ENCODE measurements at places on chromosomes 2 and 18. TPM values are rescaled to one million over a fixed set of nuclear protein-coding genes. Genes with fewer than 3 reads are reported as not detected.

DNA sequence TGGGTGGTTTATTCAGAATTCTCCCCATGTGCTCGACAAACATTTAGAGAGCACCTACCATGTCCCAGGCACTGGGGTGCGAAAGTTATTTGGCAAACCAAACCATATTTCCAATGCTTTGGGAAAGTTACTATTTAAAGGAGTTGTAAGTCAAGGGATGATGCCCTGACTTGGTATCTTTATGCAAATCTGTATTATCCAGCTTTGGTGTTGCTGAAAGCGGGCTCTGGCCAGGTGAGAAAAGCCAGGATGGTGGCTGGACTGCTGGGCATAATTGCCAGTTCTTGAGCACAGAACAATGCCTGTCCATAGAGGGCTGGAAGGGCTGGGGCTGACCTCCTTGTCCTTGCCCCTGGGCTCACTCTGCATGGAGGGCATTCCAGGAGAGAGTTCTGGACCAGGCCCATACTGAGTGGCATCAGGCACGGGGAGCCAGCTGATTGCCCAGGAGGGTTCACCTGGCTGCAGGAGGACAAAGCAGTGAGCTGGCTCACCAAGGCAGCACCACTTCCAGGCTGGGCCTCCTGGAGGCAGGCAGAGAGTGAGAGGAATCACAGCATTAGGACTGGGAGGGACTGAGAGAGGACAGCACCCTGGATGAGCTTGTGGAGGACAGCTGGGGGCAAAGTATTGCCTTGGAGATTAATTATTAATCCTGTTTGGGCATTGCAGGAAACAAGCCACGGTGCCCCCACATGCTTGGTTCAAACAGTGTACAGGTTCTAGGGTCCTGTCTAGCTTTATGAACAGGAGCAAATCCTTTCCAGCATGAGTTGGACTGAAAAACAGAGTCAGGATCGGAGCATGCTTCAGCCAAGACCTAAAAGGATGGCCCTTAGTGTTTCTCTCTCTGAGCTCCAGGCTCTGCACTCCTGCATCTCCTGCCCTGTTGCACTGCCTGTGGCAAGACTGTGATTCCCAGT is 7.1 kb downstream of the KHK start:
- no peak overlapping the region for H3K27ac ChIP-seq
- H3K36me3 ChIP-seq: no peaks in the 10 kb centered on the region
- no peaks in the 10 kb centered on the region for H3K27me3 ChIP-seq
- H3K4me1 ChIP-seq: peaks cover 9% of the 10 kb centered on the region
- no peak for DNase-seq

DNA sequence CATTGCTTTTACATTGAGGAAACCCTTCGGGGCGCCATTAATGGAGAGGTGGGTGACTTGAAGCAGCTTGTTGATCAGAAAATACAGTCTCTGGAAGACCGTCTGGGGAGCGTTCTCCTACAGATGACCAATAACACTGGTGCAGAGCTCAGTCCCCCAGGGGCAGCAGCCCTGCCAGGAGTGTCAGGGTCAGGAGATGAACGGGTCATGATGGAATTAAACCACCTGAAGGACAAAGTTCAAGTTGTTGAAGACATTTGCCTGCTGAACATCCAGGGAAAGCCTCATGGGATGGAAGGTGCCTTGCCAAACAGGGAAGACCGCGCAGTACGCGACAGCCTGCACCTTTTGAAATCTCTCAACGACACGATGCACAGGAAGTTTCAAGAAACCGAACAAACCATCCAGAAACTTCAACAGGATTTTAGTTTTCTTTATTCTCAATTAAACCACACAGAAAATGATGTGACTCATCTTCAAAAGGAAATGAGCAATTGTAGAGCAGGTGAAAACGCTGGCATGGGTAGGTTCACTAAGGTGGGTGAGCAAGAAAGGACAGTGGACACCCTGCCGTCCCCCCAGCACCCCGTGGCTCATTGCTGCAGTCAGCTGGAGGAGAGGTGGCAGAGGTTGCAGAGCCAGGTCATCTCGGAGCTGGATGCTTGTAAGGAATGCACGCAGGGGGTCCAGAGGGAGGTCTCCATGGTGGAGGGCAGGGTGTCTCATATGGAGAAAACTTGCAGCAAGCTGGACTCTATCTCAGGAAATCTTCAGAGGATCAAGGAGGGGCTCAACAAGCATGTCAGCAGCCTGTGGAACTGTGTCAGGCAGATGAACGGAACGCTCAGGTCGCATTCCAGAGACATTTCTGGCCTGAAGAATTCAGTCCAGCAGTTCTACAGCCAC is 45.0 kb downstream of the EMILIN2 start:
- H3K27me3 ChIP-seq: no peaks in the 10 kb centered on the region
- peak overlapping the region; percentile 67 for H3K4me3 ChIP-seq
- H3K36me3 ChIP-seq: peaks cover 76% of the 10 kb centered on the region
- H3K27ac ChIP-seq: peak overlapping the region; percentile 8
- peaks cover 42% of the 10 kb centered on the region for H3K4me1 ChIP-seq

- H3K36me3 ChIP-seq: no peaks in the 10 kb centered on the region
- H3K4me3 ChIP-seq: no peak overlapping the region
- no peaks in the 10 kb centered on the region for H3K4me1 ChIP-seq
These were observed 1.4 kb downstream of the NOL4 start for GRCh38 chr18:34223164-34223892.

DNA sequence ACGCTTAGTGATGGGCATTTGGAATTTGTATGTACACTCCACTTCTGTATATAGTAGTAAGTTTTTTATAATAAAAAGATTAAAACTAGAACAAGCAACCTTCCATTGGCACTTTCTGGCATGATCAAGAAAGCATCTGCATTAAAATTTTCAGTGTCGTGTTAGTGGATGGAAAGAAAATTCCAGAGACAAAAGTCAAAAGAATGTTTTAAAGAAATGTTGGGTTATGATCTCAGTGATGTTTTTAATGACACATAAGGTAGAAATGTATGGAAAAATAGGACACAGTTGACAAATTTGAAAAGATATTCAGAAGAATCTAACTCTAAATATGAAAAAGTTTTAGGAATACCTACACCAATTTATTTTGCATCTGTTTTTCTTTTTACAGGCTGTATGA is 126.1 kb upstream of the FAM117B start:
- DNase-seq: no peak
- H3K27me3 ChIP-seq: no peaks in the 10 kb centered on the region
- H3K36me3 ChIP-seq: no peaks in the 10 kb centered on the region
- H3K4me1 ChIP-seq: no peaks in the 10 kb centered on the region
- H3K4me3 ChIP-seq: no peak overlapping the region
- no peak overlapping the region for H3K27ac ChIP-seq

Gene FAM237A
- not detected for total RNA-seq

Gene METAP1D
- total RNA-seq: 7.9 TPM

DNA sequence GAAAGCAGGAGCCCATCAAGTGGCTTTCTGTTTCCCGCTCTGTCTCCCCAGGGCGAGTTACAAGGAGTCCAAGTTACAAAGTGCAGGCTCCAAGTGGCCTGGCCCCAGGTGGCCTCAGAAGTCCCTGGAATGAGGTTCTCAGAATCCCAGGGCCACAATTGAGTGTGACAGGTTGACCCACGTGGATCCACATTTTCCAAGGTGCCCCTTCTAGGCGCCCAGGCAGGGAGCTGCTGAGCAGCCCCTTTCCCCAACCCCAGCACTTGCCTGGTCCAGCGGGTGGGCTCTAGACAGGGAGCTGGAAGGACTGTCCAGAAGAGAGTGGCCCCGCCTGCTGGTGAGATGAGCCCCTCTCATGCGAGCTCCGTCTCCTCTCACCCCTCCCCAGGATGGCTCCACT is 253.4 kb downstream of the CYP26B1 start:
- no peaks in the 10 kb centered on the region for H3K27me3 ChIP-seq
- H3K4me3 ChIP-seq: no peak overlapping the region
- no peak for DNase-seq
- no peaks in the 10 kb centered on the region for H3K36me3 ChIP-seq
- no peak overlapping the region for H3K27ac ChIP-seq

DNA sequence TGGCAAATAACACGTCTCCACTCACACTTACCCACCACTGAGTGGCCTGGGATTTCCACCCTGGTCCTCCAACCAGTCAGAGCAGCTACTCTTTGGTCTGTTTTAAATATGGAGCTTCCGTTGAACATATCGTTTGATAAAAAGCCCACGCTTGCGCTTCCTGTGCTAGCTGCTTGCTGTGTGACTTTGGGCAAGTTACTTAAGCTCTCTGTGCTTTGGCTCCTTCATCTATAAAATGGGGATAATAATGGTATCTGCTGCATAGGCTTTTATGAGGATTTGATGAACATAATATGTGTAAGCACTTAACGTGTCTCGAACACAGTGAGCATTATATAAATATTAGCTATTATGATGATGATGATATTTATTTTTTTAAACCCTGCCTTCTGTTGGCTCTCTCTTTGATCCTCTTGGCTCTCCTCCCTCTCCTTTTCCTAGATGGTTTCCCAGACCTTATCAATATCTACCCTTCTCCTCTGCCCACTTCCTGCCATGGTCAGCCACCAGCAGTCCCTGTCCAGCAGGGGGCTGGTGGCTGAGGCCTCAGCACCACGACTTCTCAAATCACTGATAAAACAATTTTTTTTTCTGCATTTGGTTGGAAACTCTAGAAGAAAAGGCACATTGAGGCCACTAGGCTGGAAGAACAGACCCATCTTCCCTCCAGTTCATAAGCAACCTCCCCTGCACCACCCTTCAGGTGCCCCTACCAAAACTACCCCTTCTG is 191.9 kb downstream of the LOXHD1 start:
- no peak overlapping the region for H3K4me3 ChIP-seq
- no peak overlapping the region for H3K27ac ChIP-seq
- no peaks in the 10 kb centered on the region for H3K4me1 ChIP-seq
- peaks cover 8% of the 10 kb centered on the region for H3K27me3 ChIP-seq

Gene TSPYL6
- not detected for total RNA-seq

DNA sequence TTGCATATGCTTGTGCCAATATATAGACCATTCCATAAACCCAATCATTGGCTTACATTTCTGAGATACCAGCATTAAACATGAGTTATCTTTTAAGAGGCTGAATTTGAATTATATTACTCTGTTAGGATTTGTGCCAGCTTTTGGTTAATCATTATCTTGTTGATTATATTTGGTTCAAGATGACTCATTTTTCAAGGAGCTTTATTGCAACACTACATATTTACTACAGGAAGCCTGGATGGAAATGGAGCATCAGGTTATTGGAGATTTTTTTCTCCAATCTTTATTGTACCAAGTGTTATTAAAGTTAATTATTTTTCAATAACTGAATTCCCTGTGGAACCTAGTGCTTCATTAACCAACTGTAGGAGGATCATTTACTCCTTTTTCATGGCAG is 26.4 kb downstream of the EML4 start:
- DNase-seq: no peak
- H3K4me1 ChIP-seq: peaks cover 38% of the 10 kb centered on the region
- H3K27me3 ChIP-seq: no peaks in the 10 kb centered on the region
- H3K4me3 ChIP-seq: no peak overlapping the region

DNA sequence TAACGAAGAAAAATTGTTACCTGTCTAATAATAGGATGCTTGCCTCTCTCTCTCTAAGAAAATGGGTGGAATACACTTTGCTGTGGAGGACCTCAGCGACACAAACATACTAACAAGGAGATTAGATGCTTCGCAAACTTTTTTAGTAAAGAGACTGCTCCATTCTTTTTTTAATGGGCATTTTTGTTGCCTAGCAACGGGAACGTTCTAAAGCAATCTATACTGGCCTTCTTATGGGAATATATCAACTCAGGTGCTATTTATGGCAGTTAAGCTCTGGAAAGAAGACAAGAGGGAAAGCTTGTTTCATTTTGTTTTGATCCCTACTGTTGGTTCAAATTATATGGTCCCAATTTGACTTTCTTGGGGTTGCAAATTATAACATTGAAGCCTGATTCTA is 86.8 kb upstream of the CBLN2 start:
- no peak overlapping the region for H3K27ac ChIP-seq
- no peak overlapping the region for H3K4me3 ChIP-seq
- no peaks in the 10 kb centered on the region for H3K4me1 ChIP-seq

DNA sequence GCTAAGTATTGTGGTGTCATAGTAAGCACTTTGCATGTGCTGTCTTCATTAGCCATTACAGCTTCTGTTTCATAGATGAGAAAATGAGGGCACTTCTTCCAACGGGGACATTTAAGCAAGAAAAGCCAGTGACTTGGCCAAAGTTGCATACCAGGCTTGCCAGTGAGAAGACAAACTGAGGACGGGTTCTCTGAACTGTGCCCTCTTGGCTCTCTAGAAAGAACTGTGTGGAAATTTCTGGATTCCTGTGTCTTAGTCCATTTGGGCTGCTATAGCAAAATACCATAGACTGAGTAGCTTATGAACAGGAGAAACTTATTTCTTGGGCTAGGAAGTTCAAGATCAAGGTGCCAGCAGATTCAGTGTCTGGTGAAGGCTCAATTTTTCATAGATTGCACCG is 13.3 kb downstream of the CTIF start:
- no peak overlapping the region for H3K4me3 ChIP-seq
- no peaks in the 10 kb centered on the region for H3K36me3 ChIP-seq
- H3K27me3 ChIP-seq: peaks cover 2% of the 10 kb centered on the region
- DNase-seq: no peak
- no peaks in the 10 kb centered on the region for H3K4me1 ChIP-seq

- no peak overlapping the region for H3K4me3 ChIP-seq
- H3K27me3 ChIP-seq: peaks cover 9% of the 10 kb centered on the region
- peaks cover 6% of the 10 kb centered on the region for H3K4me1 ChIP-seq
- peaks cover 2% of the 10 kb centered on the region for H3K36me3 ChIP-seq
- no peak for DNase-seq
These were observed 62.0 kb upstream of the ST3GAL5 start for GRCh38 chr2:85950743-85951142.

DNA sequence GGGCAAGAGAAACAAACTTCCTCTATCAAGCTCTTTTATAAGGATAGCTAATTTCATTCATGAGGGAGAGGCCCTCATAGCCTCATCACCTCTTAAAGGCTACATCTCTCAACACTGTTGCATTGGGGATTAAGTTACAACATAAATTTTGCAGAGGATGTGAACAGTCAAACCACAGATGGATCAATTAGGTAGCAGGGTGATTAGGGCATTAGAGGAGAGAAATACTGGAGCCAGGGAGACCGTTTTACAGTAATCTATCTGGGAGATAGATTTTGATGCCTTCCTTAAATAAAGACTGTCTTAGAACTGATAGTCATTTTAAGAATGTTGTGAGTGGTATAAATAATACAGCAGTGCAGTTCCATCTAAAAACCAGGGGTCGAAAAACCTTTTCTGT is 258.9 kb downstream of the DCC start:
- H3K36me3 ChIP-seq: no peaks in the 10 kb centered on the region
- no peak overlapping the region for H3K27ac ChIP-seq
- no peaks in the 10 kb centered on the region for H3K4me1 ChIP-seq
- no peak for DNase-seq
- no peaks in the 10 kb centered on the region for H3K27me3 ChIP-seq

DNA sequence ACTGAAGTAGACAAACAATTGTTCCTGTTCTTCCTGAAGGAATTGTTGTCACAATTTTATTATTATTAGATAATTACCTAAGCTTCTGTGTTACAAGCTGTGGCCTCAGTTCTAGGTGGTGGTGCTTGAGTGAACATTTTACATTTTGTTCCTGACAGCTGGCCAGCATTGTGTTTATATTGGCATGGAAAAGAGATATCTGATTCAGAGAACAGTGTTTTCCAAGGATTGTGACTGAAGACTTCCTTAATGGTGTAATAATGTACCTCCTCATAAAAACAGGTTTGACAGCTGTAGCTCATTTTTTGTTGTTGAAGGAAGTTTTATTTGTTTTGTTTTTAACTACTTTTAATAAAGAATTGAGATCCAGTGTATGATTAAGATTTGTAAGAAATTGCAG is 95.2 kb downstream of the EPB41L5 start:
- DNase-seq: no peak
- peaks cover 23% of the 10 kb centered on the region for H3K27me3 ChIP-seq
- H3K4me1 ChIP-seq: peaks cover 25% of the 10 kb centered on the region
- no peak overlapping the region for H3K27ac ChIP-seq
- H3K36me3 ChIP-seq: peaks cover 8% of the 10 kb centered on the region

Gene SCN3A
- total RNA-seq: not detected

All from activated T-helper 2 cell treated with anti-CD3 and anti-CD28 coated beads, Interferon-gamma antibody, Interleukin-2, Interleukin-4, amounts not matched to agents 10 μg/mL and 5 μg/mL and 100 μg/mL, durations not matched to agents 14 hours and 24 hours and 36 hours (primary cell).